ENCODE measurements at places on chromosomes 5 and 9.

DNA sequence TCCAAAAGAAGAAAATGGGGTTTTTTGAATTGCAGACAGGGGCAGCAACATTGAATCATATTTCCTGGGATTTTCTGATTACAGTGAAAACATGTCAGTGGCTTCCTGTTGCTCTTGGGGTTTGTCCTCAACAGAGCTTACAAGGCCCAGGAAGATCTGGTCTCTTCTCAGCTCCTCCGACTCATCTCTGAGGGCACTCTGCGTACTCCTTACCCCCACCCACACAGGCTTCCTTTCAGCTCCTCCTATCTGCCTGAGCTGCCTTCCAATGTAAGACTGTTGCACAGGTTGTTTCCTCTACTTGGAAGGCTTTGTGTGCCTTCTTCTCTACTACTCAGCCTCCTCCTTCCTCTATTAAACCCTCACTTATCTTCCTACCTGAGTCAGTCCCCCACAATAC lies 245.1 kb upstream of the MEF2C start:
- no peak for DNase-seq

GRCh38 chr9:130423272-130423671 lies 21.5 kb upstream of the ASS1 start:
- no peak for DNase-seq

DNA sequence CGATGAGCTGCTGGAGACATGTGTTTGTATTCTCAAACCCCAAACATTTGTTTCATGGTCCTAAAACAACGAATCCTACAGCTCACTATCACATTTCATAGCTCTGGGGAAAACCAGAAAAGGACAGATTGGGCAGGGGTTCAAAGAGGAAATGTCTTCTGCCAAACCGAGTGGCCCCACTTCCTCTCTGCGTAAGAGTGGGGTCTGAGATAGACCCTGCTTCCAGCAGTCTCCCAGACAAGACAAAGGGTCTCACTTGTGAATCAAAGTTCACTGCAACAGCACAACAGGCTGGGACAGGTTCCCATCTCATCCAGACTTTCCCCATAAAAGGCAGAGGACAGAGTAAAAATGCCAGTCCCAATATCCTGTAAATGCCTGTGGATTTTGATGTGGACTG lies 276.2 kb upstream of the SLC24A2 start:
- DNase-seq, result no peak

GRCh38 chr9:133946840-133947486 lies 45.2 kb downstream of the VAV2 start:
- no peak for DNase-seq

DNA sequence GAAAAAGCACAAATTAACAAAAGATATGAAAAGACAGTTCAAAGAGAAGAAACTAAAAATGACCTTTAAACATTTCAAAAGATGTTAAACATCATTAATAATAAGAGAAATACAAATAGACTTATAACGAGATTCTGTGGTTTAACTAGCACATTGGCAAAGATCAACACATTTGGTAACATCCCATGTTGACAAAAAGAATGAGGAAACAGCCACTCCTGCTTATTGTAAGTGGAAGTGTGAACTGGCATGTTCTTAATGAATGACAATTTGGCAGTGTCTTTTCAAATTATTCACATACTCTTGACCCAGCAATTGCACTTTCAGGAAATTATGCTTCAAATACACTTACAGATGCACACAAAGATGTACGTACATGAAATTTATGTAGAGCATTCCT lies 176.3 kb downstream of the TLE1 start:
- DNase-seq, result no peak
